ENCODE measurements at places on chromosomes 12 and 14. TPM values are rescaled to one million over a fixed set of nuclear protein-coding genes. Genes with fewer than 3 reads are reported as not detected.
A peak's percentile ranks its signal among the peaks of the same experiment; 100 is the strongest.

KLRB1 gene
- not detected for total RNA-seq

PTGR2 gene
- total RNA-seq: 18.8 TPM

SYT1 gene
- 36.9 TPM for total RNA-seq

KRT3 gene
- total RNA-seq: not detected

EAPP gene
- total RNA-seq: 51.4 TPM

P2RX2 gene
- 0.15 TPM for total RNA-seq

RNASE2 gene
- not detected for total RNA-seq

EXOC3L4 gene
- not detected for total RNA-seq

ANO2 gene
- 4.0 TPM for total RNA-seq

GNB3 gene
- 7.6 TPM for total RNA-seq

TGFB3 gene
- total RNA-seq: not detected

HVCN1 gene
- total RNA-seq: 12.0 TPM

DNA sequence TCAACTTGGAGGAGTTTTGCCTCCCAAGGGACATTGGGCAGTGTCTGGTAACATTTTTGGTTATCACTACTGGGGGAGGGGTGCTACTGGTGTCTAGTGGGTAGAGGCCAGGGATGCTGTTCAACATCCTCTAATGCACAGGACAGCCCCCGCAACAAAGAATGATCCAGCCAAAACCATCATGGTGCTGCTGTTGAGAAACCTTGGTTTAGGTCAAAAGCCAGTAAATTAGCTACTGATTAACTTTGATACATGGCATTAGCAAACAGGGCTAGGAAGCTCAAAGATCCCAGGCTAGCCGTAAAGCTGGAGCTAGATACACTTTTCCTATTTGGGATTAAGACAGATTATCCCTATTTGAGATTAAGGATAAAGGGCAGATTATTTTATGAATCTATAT is 8.8 kb downstream of the ALKBH2 start:
- no peak for DNase-seq

DNA sequence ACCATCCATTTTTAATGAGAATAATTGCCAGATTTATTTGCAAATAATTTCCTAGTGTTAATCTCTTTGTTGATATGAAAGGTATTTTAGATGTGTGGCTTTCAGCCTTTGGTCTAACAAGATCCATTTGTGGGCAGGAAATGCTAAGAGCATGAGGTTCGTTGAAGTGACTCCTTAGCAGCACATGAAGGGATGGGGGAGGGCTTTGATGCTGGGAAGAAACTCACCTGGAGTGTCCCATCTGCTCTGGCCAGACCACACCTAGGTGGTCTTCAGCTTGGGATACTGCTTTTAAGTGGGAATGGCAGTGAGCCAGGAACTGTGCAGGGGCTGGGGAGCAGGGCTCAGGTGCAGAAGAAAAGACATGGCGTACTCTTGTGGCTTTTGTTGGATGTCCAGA is 13.6 kb downstream of the SFSWAP start:
- DNase-seq: no peak

DNA sequence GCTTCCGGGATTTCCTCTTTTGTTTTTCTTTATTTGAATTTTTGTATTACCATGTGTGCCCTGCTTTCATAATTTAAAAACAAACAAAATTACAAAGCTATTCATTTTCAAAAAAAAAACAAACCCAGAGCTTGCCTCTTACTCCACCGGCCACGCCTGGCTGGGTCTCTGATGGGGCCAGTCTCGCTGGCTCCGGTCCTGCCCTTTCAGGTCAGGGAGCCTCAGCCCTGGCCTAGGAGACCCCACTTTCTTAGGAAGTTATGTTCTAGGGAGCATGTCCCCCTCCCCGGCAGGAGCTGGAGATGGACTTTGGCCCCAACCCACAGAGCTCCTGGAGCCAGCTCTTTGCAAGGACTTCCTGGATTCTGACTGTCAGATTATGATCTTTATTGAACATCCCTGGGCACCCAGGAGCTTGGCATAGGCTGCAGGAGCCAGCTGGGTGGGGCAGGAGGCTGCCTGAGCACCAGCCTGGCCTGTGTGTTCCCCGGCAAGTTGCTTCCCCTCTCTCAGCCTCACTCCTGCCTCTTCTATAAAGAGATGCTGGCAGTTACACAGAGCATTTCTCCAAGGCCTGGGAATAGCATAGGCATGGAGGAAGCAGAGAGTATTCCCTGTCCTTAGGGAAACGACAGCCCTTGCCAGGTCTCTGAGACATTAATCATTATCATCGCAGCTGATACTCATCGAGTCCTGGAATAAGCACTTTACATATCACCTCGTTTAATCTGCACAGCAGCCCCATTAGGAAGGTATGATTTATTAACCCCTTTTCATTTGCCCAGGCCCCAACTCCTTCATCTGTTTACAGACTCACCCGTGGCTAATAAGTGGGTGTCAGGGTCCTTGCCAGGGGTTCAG is 3.5 kb downstream of the DEGS2 start:
- DNase-seq: no peak

- no peak for DNase-seq
Measured at GRCh38 chr14:75430116-75430515, 2.3 kb downstream of the JDP2 start.

- peak; percentile 42 for DNase-seq
Measured at GRCh38 chr12:8780389-8780788, 42.0 kb upstream of the A2ML1 start.

GRCh38 chr12:5648692-5649359 is 216.9 kb downstream of the NTF3 start:
- DNase-seq: peak; percentile 82

DNA sequence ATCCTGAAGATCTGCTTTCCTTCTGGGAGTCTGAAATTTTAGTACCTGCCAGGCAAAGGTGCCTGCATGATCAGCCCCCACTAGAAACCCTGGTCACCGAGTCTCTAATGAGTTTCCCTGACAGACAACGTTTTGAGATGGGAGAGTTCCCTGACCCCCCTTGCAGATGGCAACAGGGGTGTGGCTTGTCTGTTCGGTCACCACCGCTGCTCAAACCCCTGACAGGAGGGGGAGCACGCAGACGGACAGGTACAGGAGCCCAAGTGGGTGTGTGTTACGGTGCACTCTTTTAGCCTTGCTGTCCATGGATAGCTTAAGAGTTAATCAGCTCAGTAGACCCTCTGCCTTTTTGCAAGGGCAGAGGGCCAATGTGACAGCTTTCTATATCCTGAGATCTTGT is 19.3 kb upstream of the CDKN3 start:
- no peak for DNase-seq

DNA sequence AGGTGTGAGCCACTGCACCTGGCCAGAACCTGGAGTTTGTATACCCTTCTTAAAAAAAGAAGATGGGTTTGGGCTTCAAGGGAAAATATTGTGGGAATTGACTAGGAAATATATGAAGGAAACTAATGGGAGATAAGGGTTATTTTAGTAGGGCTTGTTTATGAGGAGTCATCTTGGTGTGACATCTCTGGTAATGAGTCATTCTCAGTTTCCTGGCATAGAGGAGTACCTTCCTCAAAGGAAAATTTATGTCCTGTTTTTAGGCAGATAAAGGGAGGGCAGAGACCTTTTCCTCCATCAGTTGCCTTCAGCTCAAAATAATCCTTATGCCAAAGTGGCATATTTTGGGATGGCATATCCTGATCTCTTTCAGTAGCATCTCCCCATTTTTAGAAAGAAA is 30.6 kb upstream of the NFKBIA start:
- DNase-seq: no peak

DNA sequence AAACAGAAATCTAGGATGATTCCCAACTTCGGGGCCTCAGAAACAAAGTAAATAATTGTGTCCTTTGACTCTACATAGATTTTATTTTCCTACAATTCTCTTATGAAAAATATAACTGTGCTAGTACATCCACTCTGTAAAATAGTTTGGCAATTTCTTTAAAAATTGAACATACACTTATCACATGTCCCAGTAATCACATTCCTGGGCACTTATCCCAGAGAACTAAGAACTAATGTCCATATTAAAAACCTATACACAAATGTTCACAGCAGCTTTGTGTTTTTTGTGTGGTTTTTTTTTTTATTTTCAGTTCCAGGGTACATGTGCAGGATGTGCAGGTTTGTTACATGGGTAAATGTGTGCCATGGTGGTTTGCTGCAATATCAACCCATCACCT is 99.0 kb downstream of the KCNH5 start:
- no peak for DNase-seq

DNA sequence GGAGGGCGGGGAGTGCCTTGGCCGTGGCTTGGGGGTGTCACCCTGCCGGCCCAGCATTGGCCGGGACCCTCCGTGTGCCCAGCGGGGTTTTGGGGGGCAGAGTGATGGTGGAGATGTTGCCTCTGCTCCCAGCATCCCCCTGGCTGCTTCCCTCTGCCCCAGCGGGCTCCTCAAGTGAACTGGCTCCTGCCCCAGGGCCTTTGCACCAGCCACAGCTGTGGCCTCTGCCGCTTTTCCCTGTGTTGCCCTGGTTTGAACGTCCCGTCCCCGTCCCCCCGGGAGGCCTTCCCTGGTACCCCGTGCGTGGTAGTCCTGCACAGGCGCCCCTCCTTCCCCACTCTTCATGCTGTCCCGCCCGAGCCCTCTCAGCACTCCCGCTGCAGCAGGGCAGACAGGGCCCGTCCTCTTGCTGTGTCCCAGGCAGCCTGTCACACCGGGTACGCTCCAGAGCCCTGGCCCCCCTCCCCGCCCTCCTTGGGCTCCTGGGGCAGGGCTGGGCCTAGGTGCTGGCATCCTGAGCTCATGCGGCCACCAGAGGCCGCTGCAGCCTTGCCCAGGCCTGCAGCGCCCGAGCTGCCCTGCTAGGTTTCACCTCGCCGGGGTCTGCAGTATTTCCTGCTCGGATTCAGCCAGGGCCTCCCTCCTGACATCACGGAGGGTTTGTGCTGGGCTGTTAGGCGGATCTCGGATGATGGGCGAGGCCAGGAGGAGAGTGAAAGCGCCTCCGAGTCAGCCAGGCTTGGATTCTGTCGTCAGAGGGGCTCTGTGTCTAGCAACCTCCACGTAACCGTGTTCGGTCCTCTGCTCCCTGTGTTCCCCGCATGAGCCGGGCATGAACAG is 9.5 kb downstream of the NOC4L start:
- DNase-seq: peak; percentile 93

- no peak for DNase-seq
Measured at GRCh38 chr12:122457627-122458026, 35.2 kb upstream of the CLIP1 start.

DNA sequence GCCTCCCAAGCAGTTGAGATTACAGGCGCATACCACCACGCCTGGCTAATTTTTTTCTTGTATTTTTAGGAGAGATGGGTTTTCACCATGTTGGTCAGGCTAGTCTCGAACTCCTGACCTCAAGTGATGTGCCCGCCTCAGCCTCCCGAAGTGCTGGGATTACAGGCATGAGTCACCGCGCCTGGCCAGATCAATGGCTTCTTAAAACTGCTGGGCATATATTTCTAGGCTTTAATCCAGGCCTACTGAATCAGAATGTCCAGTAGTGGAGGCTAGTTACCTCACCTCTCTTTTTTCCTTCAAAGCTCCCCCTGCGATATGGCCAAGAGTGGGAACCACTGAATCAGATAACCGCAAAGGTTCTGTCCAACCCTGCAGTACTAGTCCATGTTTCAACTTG is 17.1 kb downstream of the POU6F1 start:
- DNase-seq: no peak

DNA sequence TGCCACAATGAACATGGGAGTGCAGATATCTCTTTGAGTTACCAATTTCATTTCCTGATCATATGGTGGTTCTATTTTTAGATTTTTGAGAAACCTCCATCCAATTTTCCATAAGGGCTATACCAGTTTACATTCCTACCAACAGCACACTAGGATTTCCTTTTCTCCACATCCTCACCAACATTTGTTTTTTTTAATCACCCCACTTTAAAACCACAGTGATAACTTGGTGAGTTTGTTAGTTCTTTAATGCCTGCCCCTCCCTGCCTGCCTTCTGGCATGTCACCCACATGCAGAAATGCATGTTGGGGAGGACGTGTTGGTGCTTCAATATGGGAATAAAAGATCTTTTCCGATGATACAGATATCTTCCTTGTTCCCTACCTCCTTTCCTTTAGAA is 167.9 kb downstream of the CAND1 start:
- no peak for DNase-seq

- no peak for DNase-seq
Measured at GRCh38 chr12:713281-713875, 39.0 kb upstream of the WNK1 start.

DNA sequence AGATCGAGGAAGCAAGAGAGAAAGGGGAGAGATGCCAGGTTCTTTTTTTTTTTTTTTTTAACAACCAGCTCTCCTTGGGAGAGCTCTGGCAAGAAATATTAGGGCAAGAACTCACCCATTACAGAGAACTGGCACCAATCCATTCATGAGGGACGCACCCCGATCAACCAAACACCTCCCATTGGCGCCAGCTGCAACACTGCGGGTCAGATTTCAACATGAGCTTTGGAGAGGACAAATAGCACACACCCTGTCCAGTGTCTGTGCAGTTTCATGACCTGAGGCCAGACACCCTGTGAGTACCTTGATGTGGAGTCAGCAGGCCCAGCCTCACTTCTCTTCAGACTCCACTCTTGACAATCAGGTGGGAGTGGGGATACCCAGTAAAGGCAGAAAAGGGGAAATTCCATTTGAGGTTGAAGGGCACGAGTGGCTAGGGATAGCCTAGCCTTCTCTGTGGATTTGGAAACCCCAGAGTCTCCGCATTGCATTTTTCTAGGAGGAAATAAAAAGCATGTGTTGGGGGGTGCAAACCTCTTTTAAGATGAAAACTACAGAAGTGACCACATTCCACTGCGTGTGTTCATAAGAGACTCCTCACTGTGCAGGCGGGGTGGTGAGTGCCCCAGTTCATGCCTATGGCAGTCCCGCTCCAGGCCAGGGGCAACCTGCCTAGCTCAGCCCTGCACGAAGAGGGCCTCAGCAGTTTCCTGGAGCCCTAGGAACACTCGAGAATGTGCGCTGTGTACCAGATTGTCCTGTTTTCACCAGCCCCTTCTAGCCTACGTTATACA is 42.4 kb upstream of the GPATCH2L start:
- DNase-seq: no peak

DNA sequence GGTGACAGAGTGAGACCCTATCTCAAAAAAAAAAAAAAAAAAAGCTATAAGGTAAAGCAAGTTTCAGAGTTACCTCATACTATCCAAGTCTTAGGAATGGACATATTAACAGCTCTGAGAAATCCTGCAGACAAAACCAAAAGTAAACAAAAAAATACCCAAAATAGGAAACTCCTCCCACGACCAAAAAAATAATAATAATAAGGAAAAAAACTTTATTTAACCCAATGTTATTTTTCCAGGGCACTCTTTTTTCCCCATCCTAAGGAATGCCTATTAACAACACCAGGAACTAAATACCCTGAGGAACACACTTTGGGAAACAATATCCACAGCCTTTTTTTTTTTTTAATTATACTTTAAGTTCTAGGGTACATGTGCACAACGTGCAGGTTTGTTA is 135.5 kb upstream of the CCND2 start:
- DNase-seq: no peak

- DNase-seq: peak; percentile 15
Measured at GRCh38 chr12:115617391-115617790, 660.1 kb downstream of the MED13L start.

DNA sequence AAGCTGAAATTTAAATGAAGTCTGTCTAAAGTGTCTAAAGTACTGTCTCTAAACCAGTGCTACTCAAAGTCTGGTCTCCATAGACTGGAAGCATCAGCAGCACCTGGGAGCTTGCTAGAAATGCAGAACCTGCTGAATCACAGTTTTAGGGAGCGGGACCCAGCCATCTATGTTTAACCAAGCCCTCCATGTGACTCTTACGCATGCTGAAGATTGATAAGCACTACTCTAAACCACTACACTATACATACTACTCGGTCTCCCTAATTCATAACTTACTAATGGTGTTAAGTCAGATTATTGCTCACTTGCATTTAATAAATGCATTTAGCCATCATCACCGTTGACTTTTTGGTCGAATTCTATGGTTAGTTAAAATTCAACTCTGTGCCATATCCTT is 88.8 kb downstream of the SLC25A21 start:
- DNase-seq: no peak
